ENCODE measurements at places on chromosomes 4 and X.

DNA sequence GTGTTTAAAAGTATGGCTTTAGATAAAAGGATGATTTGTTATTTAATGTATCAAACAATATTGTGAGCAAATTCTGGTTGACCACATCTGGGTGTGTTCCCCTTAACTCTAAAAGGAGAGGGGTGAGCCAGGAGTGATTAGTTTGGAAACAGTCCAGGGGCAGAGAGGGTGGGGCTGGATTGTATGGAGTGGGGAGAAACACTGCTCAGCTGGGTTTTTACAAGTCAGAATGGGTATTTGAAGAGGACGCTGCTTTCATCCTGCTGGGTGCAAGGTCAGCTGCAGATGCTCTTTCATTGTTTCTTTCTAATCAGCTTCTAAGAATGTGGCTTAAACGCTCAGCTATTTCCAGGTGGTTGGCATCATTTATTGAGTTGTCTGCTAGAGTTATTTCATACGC is 82.8 kb upstream of the LIMCH1 start:
- no peak for DNase-seq

GRCh38 chrX:154652311-154653047 is 900 bp downstream of the CTAG2 start:
- DNase-seq, result no peak

- DNase-seq, result no peak
These were observed 1.3 kb downstream of the ANTXR2 start for GRCh38 chr4:80071604-80072227.

GRCh38 chrX:103441878-103442535 is 65.7 kb downstream of the BEX3 start:
- no peak for DNase-seq

- DNase-seq, result no peak
These were observed 43.4 kb downstream of the MAOA start for GRCh38 chrX:43699475-43699874.

- no peak for DNase-seq
These were observed 297.4 kb downstream of the ANKRD50 start for GRCh38 chr4:124415146-124415545.

- no peak for DNase-seq
These were observed 106.9 kb downstream of the THOC2 start for GRCh38 chrX:123625952-123626351.

- DNase-seq, result no peak
These were observed 81.2 kb downstream of the SPCS3 start for GRCh38 chr4:176400816-176401461.

DNA sequence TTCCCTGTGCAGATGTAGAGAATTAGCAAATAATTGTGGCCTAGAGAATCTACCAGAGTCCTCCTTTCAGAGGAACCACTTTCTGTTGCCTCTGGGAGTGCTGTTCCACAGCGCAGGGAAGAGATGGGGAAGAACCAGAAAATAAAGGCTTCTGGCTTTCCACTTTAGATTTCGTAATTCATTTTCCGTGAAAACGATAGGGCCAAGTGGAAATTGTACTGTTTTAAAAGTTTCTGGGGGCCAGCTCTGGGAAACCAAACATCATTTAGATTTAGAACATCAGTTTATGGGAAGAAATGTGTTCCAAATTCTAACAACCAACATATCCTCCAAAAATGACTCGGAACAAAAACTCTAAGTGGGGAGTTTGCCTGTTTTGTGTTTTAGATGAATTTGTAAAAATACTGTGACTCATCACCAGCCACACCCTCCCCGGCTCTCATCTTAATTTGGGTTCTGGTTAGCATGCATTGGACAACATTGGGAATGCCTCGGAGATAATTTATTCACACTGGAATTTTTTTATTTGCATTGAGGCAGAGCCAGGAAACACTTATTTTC is 65.2 kb upstream of the LNX1 start:
- DNase-seq, result no peak

DNA sequence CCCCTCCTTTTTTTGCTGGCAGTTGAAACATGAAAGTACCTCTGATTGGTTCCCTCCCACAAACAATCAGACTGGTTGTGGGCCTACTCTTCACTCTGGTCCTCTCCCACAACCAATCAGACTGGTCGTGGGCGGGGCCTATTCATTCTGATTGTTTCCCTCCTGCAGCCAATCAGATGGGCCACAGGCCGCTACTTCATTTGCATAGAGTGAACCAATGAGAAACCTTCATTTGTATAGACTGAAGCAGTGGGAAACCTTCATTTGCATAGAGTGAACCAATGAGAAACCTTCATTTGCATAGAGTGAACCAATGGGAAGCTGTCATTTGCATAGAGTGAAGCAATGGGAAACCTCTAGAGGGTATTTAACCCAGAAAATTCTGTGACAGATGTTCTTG is 55.2 kb downstream of the TRMT44 start:
- DNase-seq, result no peak

DNA sequence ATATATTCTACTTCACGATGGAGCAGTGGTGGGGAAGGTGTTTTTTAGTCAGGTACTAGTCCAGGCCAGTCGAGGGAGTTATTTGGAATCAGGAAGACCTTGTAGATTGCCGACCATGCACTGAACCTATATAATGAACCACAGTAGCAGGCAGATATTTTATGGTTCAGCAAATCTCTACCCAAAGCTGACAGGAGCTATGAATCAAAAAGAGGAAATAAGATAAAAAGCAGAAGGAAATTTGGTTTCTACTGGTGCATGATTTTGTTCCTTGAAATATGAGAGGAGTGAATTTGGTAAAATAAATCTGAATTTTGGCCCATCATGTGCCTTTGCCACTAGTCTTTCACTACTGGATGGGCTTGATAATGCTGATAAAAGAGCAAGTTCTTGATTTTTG is 924.3 kb upstream of the DIAPH2 start:
- no peak for DNase-seq

- no peak for DNase-seq
These were observed 46.1 kb upstream of the HCCS start for GRCh38 chrX:11064851-11065600.

DNA sequence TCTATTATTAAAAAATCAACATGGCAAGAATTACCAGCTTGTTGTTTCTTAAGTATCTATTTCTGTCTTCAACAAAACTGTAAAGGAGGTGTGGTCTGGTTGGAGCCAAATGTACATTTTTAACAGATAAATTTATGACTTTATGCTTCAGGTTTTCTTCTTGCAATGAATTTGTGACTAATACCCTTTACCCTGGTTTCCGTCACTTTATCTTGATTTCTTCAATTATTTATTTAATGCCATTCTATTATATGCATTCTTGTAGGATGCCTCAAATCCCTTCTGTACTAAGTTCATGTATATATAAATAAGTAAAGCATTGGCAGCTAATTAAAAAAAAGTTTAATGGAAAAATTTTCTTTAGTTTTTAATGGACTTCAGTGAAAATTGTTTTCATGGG is 41.5 kb upstream of the ANXA3 start:
- no peak for DNase-seq

GRCh38 chr4:3168029-3168428 is 80.9 kb upstream of the MSANTD1 start:
- DNase-seq, result no peak

DNA sequence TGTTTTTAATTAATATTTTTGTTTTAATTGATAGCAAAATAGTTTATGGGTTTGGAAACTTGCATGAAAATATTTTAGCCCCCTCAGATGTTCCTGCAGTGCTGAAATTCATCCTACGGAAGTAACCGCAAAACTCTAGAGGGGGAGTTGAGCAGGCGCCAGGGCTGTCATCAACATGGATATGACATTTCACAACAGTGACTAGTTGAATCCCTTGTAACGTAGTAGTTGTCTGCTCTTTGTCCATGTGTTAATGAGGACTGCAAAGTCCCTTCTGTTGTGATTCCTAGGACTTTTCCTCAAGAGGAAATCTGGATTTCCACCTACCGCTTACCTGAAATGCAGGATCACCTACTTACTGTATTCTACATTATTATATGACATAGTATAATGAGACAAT is 40.4 kb downstream of the MAP7D3 start:
- DNase-seq, result no peak

DNA sequence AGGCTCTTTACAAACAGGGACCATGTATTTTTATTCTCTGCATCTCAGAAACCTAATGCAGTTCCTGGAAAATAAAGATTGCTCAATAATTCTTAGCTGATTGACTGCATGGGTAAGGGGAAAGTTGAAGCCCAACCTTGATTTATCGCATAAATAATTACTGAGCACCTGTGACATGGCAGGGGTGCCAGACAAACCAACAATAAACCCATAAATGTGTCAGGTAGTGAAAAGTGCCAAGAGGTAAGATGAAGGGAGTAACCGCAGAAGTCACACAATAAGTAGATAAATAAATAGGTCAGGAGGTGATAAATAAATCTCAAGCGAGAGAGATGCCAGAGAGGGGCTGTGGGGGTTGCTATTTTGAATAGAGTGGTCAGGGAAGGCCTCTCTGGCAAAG is 20.1 kb upstream of the AP1S2 start:
- no peak for DNase-seq

GRCh38 chrX:107677909-107678308 is 49.6 kb downstream of the PRPS1 start:
- DNase-seq, result no peak

GRCh38 chr4:14386196-14386595 is 616.1 kb upstream of the CPEB2 start:
- DNase-seq, result no peak

DNA sequence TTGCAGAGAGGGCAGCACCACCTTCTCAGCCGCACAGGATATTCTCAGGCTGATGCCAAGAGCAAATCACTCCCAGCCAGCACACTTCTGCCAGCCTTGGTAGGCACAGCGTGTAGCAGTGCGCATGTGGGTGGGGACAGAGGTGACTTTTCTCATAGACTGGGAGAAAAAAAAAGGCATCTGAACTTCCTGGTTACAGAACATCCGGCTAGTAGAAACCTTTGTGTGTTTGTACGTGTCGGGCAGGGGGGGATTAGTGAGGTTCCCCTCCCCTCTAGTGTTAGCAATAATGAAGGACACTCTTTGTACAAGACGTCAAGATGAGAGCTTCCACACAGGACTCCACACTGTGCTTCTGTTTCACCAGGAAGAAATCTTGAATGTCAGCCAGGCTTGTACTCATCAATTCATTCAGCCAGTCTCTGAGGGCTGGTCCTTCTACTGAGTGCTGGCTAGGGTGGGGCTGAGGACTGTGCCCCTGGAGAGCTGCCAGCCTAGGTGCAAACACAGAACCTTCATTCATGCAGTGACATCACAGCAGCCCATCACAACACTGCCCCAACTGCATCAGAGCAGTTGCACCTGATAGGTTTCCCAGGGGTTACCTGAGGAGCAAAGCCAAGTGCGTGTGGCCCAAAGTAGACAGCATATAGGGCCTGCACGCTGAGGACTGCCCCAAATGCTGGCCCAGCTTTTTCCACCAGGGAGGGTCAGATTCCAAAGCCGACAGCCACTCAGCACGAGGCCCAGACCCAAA is 34.7 kb downstream of the SLC25A5 start:
- peak; percentile 16 for DNase-seq

- no peak for DNase-seq
These were observed 17.2 kb upstream of the ADGRL3 start for GRCh38 chr4:61182915-61183314.
